Pancreas (tissue), 10 donors: ENCODE measurements at places on chromosomes 6 and 20.

DNA sequence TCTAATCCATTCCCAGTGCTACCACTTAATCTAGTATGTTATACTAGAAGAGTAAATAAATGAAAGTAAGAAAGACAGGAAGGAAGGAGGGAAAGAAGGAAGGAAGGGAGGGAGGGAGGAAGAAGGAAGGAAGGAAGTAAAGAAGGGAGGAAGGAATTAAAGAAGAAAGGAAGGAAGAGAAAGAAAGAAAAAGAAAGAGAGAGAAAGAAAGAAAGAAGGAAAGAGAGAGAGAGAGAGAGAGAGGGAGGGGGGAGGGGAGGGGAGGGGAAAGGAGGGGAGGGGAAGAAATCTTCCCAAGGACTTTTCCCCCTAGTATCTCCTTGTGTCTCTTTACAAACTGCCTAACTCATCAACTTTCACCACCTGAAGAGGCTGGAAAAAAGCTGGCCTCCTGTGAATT lies 20.8 kb upstream of the MUC21 start:
- DNase-seq, result no peak

DNA sequence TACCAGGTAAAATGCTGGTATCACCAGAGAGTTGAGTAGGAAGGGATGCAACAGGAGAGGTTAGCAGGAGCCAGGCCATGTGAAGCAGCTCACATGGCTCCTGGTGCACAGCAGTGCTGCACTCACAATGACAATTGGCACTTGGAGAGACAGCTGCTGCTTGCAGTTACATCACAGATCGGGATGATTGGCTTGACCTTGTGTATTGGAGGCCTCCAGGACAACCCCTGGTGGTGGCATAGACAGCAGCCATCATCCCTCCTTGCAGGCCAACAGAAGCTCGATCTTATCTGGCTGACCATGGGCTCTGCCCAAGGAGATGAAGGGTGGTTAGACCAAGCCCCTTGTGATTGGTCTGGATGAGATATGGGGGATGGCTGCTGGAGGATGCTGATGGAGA lies 73.0 kb downstream of the EYA2 start:
- no peak for DNase-seq

GRCh38 chr6:108585359-108585758 lies 24.6 kb downstream of the FOXO3 start:
- no peak for DNase-seq

DNA sequence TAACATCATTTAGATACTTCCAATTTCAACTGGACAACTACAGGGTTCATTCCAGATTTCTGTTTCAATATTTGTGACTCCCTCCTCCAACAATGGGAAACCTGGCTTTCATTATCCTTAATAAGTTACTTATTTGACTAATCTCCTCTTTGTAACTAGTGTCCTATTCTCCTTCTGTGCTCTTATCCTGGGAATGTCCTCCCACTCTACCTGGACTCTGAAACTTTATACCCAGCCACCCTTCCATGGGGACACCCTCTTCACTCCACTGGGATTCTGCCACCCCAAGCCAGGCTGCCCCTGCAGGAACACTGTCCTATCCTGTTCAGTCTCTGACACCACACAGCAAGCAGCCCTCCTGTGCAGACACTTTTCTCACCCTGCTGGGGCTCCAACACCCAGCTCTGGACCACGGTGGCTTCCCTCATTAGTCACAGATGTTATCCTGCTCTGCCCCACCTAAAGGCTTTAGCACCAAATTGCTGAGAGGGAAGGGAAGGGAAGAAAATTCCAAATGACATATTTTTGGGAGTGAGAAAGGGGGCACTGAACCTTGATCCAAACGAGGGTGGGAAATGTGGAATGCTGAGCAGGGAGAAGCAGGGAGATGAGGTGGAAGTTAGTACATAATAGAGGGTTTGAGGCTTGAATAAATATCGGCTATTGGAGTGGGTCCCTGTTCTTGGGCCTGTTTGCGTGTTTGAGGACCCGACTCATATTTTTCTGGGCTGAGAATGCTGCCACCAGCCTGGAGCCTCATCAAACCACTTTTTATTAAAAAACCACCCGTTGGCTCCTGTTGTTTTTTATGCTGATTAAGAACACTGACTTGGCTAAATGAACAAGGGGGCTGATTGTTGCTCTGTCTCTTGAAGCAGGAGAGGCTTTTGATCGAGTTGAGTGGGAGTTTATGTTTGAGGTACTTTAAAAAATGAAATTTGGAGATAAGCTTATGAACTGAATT lies 54.0 kb upstream of the AKIRIN2 start:
- DNase-seq, result no peak

GRCh38 chr6:139334806-139335446 lies 39.5 kb downstream of the CITED2 start:
- DNase-seq, result no peak

- no peak for DNase-seq
Observed at GRCh38 chr6:81838031-81838430, 85.5 kb upstream of the TENT5A start.

DNA sequence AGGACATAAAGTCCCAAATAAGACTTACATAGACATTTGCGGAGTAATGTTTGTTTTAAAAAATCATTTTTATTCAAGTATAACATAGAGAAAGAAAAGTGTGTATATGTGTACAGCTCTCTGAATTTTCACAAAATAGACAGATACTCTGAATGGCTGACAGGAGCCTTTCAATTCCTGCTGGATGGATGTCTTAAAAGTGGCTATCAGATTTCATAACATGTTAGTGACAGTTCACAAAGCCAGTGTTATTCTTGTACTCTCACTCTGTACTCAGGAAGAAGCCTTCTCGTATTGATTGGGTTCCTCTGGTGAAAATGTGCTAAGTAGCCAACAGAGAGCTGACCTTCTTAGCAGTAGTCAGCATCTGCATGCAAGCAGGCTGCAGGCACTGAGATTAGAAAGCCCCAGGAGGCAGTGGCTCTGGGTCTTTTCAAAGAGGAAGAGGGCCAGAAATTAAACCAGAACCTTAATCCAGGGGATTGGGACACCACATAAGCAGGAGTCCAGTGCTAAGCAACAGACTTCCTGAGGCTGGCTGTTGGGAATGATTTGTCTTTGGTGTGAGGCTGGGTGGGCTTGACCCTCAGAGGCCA lies 19.7 kb downstream of the SLC17A4 start:
- no peak for DNase-seq

GRCh38 chr6:126359936-126360537 lies 20.1 kb downstream of the CENPW start:
- DNase-seq, result no peak

- DNase-seq, result no peak
Observed at GRCh38 chr6:110412360-110412759, 3.0 kb downstream of the DDO start.

GRCh38 chr6:161169035-161169434 lies 104.8 kb downstream of the AGPAT4 start:
- DNase-seq, result no peak
